ENCODE measurements at places on chromosomes 2 and 18.

GRCh38 chr2:105749583-105750400 lies 5.1 kb downstream of the NCK2 start:
- peak; percentile 69 for DNase-seq

- no peak for DNase-seq
These were observed 118.4 kb upstream of the PPP1CB start for GRCh38 chr2:28633204-28633603.

DNA sequence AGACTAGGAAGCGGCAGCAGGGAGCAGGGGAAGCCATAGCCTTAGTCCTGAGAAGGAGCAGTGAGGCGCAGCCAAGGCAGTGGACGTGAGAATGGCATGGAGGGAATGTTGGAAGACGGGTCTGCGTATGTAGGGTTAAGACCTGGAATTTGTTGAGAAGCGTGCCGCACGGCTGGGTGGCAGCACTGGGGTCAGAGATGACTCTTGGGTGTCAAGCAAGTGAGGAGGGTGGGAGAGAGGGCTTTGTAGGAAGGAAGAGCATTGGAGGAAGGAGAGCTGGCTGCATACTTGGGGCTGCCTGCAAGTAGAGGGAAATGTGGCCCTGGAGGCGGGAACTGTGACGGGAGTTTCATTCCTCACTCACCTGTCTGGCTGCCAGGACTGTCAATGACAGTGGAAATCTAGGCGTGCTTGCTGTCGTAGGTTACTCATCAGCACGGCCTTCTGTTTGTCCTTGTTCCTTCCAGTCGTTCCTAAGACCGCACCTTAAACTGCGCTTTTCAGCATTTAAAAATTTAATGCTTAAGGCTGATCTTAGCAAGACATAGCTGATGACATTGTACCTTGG lies 108.0 kb downstream of the ITGB1BP1 start:
- no peak for DNase-seq

DNA sequence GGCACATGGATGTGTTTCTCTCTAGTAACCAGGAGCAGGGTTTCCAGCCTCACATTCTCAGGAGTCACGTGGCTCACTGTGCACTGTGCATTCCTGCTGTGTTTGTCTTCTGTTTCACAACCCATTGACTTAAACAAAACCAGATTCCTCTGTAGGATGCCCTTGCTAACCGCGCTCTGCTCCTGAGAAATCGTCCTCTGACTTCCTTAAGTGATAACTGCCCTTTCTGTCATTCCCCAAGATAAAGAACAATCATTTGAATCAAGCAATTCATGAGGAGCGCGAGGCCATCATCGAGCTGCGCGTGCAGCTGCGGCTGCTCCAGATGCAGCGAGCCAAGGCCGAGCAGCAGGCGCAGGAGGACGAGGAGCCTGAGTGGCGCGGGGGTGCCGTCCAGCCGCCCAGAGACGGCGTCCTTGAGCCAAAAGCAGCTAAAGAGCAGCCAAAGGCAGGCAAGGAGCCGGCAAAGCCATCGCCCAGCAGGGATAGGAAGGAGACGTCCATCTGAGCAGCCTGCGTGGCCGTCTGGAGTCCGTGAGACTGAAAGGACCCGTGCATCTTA lies 60.2 kb downstream of the RALBP1 start:
- no peak for DNase-seq

- DNase-seq = no peak
These were observed 26.7 kb downstream of the ITGA4 start for GRCh38 chr2:181483876-181484275.

DNA sequence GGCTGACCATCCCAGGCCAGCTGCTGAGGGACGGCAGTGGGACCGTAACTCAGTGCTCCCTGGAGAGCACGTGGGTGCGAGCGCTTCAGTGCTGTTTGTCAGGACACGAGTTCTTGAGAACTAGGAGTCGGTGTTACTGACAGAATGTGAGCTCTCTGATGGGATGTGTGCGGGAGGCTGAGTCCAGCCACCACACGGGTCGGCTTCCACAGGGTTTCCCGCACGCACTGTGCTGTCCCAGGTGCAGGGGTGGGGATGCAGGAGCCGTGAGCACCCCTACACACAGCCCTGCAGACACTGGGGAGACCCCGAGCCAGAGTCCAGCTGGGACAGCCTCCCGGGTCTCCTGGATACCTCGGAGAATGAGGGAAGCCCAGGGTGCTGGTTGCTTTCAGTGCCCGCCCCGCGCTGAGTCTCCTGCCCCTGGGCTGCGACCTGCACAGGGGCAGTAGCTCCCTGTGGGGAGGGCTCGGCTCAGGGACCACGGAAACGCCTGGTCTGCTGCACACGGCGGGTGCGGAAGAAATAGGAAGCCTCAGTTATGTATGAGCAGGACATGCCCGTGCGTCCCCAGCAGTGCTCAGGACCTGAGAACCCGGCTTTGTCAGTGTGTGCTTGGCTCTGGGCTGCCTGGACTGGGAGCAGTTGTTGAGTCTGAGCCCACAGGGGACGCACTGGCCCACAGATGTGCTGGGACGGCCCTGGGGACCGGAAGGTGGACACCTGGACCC lies 71.2 kb downstream of the KCNG2 start:
- no peak for DNase-seq

Measured in activated T-cell treated with anti-CD3 and anti-CD28 coated beads, Interleukin-2, amount 50 U/mL, for 48 hours (primary cell).